Right renal pelvis (tissue), 4 donors: ENCODE measurements at places on chromosomes 2 and 18. TPM values are rescaled to one million over a fixed set of nuclear protein-coding genes. Genes with fewer than 3 reads are reported as not detected.

The SERPINB3 gene
- 0.22 TPM for polyA plus RNA-seq

The C2orf78 gene
- not detected for polyA plus RNA-seq

The GREB1L gene
- 1.4 TPM for polyA plus RNA-seq

The GTF2A1L gene
- polyA plus RNA-seq: 0.23 TPM

The HOXD12 gene
- 0.20 TPM for polyA plus RNA-seq

- DNase-seq: no peak
Measured at GRCh38 chr2:108916122-108916795, 72.8 kb downstream of the EDAR start.

GRCh38 chr2:173414823-173415322, 60.2 kb downstream of the CDCA7 start:
- no peak for DNase-seq

DNA sequence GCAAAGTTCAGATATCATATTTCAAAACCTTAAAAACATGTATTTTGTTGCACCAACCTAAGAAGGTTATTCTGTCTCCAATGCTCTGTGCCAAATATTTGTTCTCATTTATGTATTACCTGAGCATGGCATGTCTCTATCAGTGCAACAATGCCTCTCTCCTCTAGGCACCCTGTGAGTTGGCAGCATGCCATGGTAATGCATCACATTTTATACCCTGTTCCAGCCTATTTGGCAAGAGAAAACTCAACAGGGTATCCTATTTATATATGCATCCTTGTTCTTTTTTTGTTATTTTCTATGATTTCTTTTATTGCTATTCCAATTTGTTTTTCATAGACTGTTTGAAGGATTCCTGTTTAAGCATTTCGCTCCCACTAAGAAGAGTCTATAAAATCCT, 126.3 kb upstream of the NRXN1 start:
- DNase-seq: no peak

DNA sequence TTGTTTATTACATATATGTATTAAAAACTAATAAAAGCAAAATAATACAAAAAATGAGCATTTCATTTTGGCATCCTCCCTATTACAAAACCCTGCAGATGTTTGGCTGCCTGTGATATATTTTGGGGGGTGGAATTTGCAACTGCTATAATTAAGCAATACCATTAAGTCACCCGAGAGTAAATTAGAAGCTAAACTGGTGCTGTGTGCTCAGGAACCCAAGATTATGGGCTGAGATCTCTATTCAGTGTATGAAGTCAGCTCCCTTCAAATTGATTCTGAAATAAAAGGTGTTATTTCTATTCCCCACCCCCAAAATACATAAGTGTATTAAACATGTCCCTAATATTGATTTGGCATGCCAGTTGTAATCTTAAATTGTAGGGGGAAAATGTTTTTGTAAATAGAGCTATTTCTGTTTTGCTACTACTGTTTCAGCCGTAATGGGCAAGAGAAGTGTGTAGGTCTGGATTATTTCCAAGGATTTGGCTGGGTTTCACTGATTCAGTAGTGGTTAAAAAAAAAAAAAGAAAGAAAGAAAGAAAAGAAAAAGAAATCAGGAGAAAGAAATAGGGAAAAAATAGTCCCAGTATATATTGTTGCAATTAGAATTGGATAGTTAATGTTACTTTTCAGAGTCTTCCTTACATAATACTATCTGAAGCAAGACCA, 110.9 kb downstream of the SS18 start:
- no peak for DNase-seq

DNA sequence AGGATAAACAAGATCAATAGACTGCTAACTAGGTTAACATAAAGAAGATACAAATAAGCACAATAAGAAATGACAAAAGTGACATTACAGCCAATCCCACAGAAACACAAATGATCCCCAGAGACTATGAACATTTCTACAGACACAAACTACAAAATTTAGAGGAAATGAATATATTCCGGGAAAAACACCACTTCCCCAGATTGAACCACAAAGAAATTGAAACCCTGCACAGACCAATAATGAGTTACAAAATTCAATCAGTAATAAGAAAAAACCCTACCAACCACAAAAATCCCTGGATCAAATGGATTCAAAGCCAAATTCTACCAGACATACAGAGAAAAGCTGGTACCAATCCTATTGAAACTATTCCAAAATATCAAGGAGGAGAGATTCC, 232.4 kb upstream of the RBMS1 start:
- no peak for DNase-seq

DNA sequence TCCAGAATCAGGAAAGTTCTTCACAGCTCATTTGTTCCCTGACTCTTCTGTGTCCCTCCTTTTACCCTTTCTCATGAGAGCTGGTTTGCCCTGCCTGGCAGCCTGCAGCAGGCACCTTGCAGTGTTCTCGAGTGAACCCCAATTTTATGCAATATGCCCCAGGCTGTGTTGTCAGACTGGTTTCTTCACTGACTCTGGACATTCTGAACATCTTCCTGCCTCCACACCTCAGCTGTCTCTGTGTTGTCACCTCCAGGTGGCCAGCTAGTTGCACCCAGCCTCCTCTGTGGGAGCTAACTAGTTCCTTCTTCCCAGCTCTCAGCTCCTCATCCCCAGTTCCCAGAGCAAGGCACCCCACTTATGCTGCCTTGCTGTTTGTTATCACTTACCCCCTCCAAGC, 5.5 kb downstream of the SETBP1 start:
- DNase-seq: no peak

DNA sequence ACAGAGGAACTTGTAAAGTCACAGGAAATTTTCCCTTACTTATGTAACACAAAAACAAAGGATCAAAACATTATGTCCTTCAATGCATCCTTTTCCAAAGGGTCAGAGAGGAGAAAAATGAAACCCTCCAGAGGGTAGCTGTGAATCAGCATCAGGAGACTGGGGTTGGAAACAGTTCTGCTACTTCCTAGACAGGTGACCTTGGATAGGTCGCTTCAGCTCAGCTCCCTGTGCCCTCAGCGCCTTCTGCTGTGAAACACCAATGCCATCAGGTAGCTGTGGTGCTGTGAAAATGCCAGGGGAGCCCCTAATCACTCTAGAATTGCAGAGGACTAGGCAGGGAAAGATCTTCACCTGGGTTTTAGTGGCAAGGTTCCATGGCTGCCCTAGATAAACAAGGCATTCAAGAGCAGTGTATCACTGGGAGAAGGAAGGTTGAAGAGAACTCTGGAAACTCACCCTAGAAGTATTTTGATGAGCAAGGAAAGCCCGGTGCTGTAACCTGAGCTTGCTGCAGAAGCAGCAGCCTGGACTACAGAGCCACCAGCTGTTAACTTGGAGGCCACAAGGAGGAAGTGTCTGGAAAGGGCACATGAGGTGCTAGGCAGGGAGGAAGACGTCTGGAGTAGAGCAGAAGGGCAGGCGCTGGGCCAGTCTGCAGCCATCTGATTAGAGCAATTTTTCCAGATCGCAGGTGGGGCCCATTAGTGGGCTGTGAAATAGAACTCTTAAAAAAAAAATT, 100.7 kb upstream of the MCFD2 start:
- DNase-seq: no peak

- no peak for DNase-seq
Measured at GRCh38 chr18:12074736-12075135, 18.9 kb upstream of the ANKRD62 start.

GRCh38 chr18:77343846-77344510, 94.3 kb downstream of the GALR1 start:
- no peak for DNase-seq

- DNase-seq: no peak
Measured at GRCh38 chr2:86675511-86676015, 44.5 kb upstream of the RMND5A start.

DNA sequence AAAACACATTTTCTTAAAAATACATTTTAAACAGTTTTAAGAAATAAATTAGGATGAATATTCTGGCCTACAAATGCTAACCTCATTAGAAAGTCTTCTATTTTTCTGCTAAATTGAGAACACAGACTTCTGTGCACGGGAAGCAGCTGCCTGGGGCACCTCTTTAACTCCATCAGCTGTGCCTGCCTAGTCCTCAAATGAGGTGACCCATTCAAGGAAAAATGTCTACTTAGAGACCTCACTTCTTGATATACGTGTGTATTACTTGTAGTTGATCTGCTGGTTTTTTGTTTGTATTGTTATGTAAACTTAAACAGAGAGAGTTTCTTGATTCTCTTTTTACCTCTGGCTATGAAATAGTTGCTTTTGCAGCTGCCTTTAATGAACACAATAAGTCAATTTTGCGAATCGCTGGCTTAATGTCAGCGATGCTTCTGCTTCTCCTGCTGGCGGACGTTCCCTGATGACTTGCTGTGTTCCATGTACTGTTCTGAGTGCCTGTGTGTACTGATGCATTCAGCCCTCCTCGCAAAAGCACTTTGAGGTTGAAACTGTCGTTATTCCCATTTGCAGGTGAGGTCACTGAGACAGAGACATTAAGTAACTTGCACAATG, 88.7 kb upstream of the TXNDC2 start:
- DNase-seq: no peak
